Pulmonary artery endothelial cell (primary cell): ENCODE measurements at places on chromosomes 5 and 9.

- DNase-seq: no peak
These were observed 1249.3 kb downstream of the CDH12 start for GRCh38 chr5:21603796-21604195.

GRCh38 chr9:70510157-70510770 is 95.8 kb upstream of the KLF9 start:
- no peak for DNase-seq

DNA sequence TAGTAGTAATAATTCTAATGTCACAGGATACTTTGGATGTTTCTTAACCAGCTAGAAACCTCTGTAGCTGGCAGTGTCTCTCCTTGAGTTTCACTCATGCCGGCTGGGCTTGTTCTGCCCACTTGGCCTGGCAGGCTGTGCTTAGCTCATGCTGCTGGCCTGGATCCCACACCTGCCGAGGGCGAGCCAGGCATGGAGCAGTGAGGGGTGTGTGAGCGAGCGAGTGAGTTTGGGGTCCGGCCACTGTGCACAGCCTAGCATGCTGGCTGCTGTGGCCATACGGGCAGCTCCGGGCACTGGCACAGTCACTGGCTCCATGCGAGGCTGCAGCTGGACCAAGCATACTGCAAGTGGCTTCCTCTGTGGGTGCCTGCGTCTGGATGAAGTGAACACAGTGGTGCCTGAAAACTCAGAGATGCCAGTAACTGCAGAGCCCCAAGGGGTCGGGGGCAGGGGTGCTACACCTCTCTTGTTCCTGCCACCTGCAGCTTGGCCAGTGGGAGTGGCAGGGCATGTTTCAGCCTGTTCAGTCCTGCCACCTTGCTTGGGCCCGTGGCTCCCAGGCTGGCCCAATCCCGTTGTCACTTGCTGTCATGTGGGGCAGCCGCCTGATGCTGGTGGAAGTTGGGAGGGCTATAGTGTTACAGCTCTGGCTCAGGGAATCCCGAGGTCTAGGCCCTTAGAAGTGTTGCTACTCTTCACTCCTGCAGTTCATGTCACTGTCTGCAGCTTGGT is 9.9 kb downstream of the FSD1L start:
- no peak for DNase-seq

- DNase-seq: no peak
These were observed 113.8 kb downstream of the TMC1 start for GRCh38 chr9:72635197-72635596.

GRCh38 chr5:172170251-172170701 is 17.7 kb downstream of the STK10 start:
- no peak for DNase-seq

- no peak for DNase-seq
These were observed 31.1 kb upstream of the NRARP start for GRCh38 chr9:137333016-137333671.

- DNase-seq: no peak
These were observed 73.4 kb downstream of the NSG2 start for GRCh38 chr5:174118823-174119467.

GRCh38 chr9:85575868-85576267 is 165.9 kb downstream of the AGTPBP1 start:
- no peak for DNase-seq

DNA sequence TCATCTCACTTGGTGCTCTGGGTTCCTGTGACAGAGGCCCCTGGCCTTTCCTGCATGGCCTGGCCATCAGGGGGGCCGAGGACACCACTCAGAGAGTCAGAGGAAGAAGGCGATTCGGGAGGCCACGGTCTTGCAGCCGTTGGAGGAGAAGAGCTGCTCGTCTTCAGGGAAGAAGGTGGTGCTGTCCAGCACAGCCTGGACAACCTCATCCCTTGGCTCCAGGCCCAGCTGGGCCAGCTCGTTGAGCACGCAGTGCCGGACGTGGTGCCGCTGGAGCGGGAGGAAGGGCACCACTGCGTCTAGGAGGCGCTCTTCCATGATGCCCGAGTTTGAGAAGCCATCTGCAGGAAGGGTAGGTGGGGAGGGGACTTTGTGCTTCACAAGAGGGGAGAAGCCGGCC is 3.2 kb downstream of the TOR2A start:
- DNase-seq: no peak

DNA sequence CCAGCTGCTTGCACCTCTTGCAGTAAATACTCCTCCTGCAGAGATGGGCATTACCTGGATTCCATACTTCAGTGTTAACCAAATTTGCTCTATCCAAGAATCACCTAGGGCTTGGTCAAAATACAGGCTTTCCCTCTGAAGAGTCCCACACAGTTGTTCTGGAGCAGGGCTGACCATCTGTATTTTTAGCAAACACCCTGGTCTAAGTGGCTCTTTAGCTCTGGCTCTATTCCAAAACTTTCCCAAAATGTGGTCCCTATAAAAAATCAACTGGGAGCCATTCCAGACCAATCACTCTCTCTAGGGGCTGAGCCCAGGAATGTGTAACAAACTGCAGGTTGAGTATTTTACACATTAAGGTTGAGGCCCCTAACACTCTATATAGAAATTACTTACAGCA is 153.7 kb downstream of the SPOCK1 start:
- no peak for DNase-seq

- no peak for DNase-seq
These were observed 8.9 kb downstream of the AGXT2 start for GRCh38 chr5:35038891-35039290.

GRCh38 chr9:122396614-122397148 is 25.9 kb downstream of the PTGS1 start:
- no peak for DNase-seq

DNA sequence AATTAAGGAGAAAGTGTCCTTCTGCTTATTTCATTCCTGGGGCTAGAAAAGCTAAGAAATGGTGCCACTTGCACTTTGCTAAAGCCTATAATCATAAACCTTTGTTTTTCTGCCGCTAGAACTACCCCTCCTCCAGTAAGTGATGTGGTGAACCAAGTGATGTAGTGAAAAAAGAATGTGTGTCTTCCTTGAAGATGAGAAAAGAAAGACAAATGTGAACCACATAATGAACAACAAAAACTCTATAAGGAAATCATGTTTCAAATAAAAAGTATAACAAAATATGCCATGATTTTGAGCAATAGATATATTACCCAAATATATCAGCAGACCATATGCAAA is 179.0 kb upstream of the SGCD start:
- DNase-seq: no peak

- no peak for DNase-seq
These were observed 185.2 kb upstream of the KLF4 start for GRCh38 chr9:107674721-107675277.

GRCh38 chr5:67019065-67019845 is 177.3 kb downstream of the CD180 start:
- DNase-seq: no peak

DNA sequence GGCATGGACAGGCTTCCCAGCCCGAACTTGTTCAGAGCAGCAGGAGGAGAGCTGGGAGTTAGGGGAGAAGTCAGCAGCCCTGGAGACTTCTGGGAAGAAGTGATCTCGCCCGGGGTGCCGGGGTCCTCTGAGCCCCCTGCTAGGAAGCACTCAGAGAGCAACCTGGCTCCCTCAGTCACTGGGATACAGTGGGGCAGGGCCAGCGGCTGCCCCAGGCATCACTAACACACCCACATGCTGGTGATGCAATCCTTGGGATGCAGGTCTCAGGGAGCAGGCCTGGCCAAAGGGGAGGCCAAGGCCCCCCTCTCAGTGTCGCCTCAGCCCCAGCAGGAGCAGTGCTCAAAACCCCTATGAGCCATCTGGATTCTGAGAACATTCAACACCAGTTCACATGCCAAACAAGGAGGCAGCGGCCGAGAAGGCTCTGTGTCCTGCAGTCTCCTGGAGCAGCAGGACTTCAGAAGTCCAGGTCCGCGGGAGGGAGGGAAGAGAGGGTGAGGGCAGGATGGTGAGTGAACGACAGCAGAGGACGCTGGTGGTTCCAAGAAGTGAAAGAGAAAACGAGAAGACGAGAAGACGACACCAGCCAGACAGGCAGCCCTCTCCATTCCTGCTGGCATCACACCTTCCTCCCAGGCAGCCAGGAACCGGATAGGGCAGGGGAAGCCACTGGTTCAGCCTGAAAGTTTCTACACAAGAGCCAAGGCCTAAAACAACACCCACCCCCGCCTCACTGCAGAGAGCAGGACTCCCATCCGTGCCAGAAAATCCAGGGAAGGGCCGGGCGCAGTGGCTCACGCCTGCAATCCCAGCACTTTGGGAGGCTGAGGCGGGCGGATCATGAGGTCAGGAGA is 2.3 kb downstream of the PNPLA7 start:
- no peak for DNase-seq

GRCh38 chr5:61455179-61456006 is 123.3 kb downstream of the ZSWIM6 start:
- DNase-seq: no peak

DNA sequence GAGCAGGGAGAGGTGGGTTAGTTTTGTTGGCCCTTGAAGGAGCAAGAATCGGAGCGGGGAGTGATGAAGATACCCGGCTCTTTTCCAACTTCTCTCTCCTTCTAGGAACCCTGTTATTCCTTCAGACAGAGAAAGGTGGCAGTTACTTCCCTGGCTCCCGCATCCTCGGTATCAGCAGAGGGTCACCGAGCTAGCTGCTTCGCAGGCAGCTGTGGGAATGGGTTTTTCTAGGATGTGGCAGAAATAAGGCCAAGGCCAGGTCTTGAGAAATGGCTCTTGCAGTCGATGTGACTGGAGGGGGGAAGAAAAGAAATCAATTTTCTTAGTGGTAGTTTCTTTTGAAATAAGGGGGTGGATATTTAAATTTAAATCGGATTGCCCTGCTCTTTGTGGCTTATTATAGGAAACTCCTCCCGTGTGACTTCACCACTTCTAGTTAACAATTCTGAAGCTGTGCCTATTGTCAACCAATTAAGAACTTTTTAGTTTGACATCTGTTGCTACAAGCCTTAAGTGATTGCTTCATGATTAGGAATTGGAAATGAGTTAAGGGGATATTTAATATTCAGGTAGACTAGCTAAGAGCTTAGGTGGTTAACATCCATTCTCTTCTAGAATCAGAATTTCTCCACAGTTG is 1.4 kb downstream of the SAP30L start:
- no peak for DNase-seq

DNA sequence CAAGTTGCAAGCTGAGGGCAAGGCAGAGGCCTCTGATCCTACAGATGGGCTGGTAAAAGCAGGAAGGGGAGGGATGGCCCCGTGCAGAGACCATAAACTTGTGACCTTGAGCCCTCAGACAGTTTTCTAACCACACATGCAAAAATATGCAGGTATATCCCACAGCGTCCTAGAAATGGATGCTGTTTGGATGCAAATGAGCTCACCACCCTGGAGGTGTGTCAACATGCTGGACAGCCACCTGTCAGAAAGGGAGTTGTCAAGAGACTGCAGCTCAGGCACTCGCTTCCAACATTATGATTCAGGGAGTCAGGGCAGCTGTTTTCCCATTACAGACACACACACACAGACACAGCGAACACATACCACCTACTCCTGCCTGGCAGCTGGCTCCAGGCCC is 97.3 kb upstream of the PANK3 start:
- no peak for DNase-seq

- no peak for DNase-seq
These were observed 35.9 kb upstream of the SARDH start for GRCh38 chr9:133773889-133774655.

DNA sequence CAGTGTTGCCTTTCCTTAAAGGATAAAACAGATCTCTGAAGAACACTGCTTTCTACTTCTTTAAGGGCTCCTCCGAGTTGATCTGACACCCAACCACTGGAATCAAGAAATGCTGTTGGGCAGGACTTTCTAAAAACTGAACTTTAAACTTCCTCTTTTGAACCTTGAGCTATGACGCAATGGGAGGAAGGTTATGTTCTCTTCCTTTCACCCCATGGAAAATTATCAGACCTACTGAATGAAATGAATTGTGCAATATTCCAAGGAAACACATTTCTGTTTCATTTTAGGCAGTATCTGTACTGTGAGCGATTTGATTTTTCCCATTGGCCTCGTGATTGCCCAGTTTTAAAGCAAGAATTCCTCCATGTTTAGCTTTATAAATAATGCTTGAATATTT is 206.0 kb upstream of the PRR16 start:
- no peak for DNase-seq

DNA sequence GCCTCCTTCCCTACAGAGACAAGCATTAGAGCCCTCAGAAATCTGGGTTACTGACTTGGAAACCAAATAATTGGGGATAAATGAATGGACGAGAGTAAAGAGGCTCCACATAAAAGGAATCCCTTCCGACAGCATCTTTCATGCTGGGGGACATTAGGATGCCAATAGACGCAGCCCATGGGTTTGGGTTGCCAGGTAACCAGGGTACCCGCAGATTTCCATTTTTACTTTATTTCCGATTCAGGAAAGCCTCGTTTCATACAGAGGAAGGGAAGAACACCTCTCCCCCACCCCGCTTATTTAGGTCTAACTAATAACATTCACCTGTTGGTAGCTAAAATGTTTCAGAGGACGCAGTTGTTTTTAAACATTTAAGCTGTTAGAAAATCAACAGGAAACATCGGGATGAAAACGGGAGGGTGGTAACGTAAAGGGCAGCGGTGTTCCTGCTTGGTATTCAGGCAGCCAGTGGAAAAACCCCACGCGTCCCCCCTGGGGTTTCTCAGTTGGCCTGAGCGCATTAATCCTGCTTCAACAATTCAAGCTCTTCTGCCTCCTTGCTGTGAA is 179.5 kb downstream of the YTHDC2 start:
- no peak for DNase-seq

DNA sequence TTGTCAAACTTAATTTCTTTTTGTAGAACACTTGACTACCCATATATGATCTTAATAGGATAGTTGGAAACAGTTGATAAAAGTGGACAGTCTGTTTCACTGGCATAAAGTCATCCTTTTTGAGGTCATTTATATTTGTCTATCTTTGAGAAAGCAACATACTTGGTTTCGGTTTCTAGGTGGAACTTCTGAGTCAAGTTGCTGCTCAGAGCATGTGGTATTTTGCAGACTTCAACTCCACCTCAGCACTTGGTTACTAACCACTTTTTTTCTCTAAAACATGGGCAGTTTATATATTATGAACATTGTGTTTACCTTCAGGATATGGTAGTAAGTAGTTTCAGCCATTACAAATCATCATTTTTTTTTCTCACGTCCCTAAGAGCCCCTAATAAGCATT is 1749.0 kb upstream of the C9orf72 start:
- no peak for DNase-seq

GRCh38 chr9:695252-695651 is 146.2 kb upstream of the DMRT1 start:
- no peak for DNase-seq

GRCh38 chr5:105428451-105429380 is 1866.1 kb upstream of the NUDT12 start:
- DNase-seq: no peak

GRCh38 chr5:89287964-89288363 is 405.0 kb upstream of the MEF2C start:
- no peak for DNase-seq

DNA sequence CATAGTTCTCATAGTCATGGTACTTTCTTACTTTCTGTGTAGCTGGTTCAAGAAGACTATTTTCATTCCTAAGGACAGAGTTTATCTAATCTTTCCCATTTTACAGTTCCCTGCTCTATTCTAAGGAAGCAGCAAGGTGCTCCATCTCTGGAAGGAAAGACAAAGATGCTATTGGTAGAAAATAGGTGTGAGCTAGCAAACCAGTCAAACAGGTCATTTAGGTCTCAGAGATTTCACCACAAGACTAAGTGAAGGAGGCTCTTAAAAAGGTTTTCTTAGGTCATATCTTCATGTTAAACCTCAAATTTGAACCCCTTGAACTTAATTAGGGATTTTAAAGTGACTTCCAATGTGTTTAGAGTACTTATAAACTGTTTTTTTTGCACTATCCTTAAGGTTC is 62.6 kb downstream of the ADAMTSL1 start:
- no peak for DNase-seq

- DNase-seq: no peak
These were observed 92.6 kb upstream of the MVB12B start for GRCh38 chr9:126233913-126234525.

GRCh38 chr5:101292199-101292598 is 389.1 kb upstream of the ST8SIA4 start:
- no peak for DNase-seq
